ENCODE measurements at places on chromosomes 3 and 15.

GRCh38 chr15:68990992-68991500 lies 23.4 kb upstream of the NOX5 start:
- DNase-seq = no peak

- DNase-seq = no peak
Measured at GRCh38 chr15:58039079-58040035, 26.2 kb downstream of the ALDH1A2 start.

DNA sequence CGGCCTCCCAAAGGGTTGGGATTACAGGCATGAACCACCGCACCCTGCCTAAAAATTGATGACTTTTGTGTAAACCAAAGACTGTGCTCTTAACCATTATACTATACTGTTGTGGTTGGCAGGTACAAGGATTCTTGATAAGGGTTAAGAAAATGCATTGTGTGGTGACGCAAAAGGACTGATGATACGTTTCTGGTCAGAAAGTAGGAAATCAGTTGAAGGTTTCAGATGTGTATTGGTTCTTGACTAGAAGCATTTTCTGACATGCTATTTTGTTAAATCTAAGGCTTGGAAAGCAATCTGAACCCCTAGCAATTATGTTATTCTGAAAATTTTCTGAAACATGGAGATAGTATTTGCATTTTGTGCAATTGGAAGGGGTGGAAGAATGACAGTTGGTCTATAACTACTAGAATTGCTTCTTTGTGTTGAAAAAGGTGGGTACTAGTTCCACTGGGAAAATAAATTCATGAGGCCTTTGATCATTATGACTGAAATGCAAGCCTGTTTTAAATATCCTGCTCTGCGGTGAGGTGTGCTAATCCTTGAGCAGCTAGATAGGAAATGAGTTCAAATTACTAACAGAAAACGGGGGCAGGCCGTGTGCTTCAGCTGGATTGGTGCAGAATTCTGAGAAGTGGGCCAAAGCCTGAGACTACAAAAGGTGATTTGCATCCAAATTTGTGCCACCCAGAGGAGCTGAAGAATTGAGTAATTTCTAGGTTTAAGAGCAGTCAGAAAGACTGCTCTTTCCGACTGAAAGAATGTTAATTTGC lies 66.0 kb upstream of the LRRFIP2 start:
- DNase-seq = no peak

DNA sequence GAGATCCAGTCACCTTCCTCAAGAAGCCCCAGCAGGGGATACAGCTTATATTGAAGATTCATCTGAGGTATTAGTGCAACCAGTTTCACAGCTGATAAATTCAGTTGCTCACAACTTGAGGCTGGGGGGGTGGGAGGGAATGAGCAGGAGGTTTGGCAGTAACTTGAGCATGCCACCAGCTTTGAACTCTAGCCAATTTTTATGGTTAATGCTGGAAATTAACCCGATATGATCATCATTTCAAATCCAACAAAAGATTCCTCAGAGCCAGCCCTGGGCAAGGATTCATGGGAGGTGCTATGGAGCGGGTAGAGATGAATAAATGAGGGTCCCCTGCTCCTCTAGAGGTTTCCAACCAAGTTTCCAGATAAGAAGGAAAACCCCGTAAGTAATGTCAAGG lies 73.1 kb upstream of the HES1 start:
- no peak for DNase-seq

DNA sequence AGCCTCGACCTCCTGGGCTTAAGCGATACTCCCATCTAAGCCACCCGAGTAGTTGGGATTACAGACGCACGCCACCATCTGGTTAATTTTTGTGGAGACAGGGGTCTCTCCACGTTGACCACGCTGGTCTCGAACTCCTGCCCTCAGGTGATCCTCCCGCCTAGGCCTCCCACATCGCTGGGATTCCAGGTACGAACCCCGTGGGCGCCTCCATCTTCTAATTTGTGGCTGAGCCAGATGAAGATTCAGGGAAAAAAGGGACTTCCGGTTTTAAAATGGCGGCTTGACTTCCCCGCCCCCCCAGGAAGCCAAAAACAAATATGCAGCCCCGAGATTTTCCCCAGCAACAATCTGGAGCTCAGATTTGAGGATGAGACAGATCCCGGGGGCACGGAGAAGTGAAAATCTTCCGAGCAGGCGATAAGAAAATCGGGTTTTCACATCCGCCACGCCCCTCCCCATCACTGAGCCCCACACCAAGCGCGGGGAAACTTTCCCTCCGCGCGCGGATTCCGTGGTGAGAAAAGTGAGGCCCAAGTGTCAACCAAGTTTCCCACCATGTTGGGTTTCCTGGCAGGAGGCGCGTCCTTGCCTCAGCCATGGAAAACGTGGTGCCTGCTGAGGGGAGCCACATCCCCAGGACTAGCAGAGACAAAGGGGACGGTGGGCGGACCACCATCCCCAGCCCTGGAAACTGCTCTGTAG lies 15.4 kb downstream of the CHST14 start:
- DNase-seq = no peak

DNA sequence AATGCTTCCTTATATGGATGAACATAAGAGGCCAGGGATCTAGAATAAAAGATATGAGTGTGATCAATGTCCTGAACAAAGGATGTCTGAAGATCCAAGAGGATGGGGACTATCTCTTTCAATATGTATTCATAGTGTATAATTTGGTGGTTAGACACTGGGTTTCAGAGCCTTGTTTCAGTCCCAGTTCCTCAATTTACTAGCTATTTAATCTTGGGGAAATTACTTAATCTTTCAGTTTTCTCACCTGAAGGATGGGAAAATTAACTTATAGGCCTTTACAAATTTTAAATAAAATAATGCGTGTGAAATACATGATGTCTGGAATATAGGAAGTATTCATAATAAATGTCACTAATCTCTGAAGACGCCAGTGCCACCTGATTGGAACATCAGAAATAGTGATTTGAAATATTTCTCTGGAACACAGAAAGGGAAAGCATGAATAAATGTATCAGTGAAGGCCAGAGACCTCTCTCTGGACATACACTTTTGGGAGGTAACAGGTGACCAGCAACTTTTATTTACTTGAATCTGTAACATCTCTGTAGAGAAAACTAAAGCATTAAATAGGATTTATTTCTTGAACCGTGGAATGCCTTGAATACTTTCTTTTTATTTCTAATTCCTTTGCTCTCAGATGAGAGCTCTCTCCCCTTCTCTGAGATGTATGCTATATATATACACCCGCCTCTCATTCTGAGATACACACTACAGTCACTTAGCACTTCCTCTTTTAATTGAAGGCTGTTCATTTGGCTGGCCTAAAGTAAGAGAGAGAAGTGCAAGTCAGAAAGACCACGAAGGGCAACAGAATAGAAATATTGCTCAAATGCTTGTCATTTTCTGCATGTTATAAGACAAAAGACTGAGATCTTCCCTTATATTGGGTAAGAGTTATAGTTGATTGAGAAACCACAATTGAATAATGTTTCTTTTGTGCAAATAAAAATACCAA lies 407.1 kb downstream of the LSAMP start:
- DNase-seq = no peak

- no peak for DNase-seq
Measured at GRCh38 chr15:57335719-57336118, 40.6 kb upstream of the CGNL1 start.

GRCh38 chr3:19947549-19948225 lies 790 bp downstream of the RAB5A start:
- peak; percentile 66 for DNase-seq

DNA sequence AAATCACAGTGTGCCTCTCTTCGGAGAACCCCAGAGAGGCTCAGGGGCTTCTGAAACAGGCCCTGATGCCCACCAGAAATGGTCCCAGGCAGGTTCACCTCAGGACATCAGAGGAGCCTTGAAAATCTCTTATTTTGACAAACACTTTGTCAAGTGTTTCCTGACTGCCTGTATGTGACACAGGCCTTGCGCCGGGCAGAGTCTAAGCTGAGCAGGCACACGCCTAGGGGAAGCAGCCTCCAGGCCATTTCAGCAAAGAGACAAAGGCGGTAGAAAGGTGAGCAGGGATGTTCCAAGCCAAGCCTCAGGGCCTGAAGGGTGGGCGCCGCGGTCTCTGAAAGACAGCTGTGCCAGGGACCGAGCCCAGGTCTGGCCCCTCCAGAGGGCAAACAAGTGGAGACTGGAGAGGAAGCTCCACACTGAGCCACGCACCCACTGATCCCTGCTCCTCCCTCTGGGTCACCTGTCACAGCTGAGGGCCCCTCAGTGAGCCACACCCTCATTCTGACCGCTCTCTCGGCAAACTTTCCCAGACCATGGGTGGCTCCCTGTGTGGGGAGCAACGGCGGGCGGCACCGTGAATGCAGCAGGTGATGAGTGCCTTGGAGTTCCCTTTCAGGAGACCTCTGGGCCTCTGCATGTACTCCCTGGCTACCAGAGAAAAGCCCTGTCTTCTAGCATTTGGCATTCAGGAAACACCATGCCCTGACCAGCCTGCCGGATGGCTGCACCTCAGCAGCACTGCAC lies 136.1 kb downstream of the ADAMTS17 start:
- DNase-seq = no peak

GRCh38 chr3:73284472-73284871 lies 223.0 kb downstream of the EBLN2 start:
- no peak for DNase-seq

DNA sequence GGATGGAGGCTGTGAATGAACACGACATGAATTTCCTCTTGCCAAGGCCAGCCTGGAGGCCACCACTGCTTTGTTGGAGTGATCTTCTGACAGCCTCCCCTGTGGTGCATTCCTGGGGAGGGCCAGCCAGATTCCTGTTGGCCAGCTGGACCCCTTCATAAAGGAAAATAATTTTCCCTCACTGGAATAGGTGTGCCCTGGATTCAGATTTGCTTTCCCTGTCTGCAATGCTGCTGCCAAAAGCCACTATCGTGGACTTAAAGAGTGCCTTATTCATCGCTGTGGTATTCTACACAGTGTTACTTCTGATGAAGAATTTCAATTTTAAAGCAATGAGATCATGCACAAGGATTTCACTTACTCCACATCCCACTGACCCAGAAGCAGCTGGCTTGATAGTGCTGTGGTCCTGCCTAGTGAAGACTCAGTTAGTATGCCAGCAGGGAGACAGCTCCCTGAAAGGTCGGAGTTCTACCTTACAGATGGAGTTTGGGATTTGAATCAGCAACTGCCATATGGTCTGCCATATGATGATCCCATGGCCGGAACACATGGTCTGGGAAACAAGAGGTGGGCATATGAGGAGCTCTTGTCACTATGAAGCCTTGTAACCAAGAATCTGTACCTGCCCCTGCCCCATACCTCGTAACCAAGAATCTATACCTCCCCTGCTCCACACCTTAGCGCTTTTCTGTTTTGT lies 145.2 kb downstream of the KLF13 start:
- no peak for DNase-seq

- no peak for DNase-seq
Measured at GRCh38 chr3:126478581-126479310, 3.1 kb upstream of the ZXDC start.

- DNase-seq = no peak
Measured at GRCh38 chr15:59296181-59296617, 76.5 kb downstream of the MYO1E start.

- no peak for DNase-seq
Measured at GRCh38 chr15:68983961-68984481, 30.5 kb upstream of the NOX5 start.

GRCh38 chr3:30393079-30393478 lies 213.3 kb upstream of the TGFBR2 start:
- DNase-seq = no peak

GRCh38 chr3:14605067-14605466 lies 46.5 kb upstream of the CCDC174 start:
- no peak for DNase-seq

DNA sequence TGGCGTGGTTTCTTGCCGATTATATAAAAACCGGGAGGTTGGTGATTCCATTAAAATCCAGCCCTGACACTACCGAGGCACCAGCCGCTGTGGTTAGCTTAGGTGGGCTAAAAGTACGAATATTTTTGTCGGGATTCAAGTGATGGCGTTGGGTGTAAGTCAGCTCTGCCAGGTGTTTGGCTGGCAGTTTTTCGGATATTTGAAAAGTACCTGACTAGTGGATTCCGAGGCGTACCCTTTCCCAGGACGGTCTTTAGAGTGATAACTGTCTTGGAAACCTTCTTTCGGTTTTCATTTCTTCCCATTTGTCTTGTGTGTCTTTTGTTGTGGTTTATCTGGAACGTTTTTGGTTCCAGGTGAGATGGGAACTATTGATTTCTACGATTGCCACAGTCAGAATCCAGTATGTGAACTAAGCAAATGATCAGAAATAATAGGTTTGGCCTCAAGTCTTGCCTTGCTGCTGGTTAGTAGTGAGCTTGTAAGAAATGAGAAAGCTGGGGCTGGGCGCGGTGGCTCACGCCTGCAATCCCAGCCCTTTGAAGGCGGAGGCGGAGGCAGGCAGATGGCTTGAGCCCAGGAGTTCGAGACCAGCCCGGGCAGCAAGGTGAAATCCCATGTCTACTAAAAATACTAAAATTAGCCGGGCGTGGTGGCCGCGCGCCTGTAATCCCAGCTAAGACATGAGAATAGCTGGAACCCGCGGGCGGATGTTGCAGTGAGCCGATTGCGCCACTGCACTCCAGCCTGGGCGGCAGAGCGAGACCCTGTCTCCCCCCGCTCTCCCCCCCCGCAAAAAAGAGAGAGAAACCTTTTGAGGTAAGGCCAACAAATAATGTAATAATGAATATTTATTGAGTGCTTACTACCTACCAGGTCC lies 1.4 kb downstream of the FYTTD1 start:
- DNase-seq = peak; percentile 41

GRCh38 chr3:32379831-32380500 lies 11.7 kb upstream of the CMTM7 start:
- no peak for DNase-seq

- no peak for DNase-seq
Measured at GRCh38 chr3:147428326-147428725, 19.2 kb downstream of the ZIC1 start.

- DNase-seq = peak; percentile 48
Measured at GRCh38 chr3:52291508-52292181, 4.0 kb downstream of the GLYCTK start.

DNA sequence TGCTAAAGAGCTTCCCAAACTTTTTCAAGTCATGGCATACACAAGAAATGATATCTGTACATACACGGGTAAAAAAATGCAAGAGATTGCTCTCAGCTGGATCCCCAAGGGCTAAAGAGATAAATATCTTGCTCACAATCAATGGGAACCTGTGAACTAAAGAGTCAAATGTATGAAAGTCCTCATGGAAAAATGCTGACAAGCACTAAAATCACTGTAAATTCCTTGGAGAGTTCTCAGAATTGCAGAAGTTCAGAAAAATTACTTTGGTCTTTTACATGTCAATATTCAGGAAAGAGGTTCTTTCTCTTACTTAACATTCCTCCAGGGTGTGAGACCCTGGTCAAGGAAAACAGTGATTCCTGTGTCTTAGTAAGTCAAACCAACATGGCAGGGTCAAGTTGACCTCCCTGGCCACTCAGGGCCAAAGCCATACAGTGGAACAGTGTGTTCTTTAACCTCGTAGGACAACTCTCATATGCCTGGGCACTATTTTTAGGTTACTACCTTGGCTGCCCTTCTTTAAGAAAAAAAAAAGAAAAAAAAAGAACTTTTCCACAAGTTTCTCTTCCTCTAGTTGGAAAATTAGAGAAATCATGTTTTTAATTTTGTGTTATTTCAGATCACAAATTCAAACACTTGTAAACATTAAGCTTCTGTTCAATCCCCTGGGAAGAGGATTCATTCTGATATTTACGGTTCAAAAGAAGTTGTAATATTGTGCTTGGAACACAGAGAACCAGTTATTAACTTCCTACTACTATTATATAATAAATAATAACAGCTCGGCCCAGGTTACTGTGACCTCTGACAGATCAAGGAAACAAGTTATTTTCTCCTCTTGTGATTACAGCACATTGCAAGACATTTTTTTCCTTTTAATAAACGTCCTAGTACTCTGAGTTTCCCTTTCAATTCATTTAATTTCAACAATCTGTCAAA lies 12.5 kb downstream of the SSR3 start:
- DNase-seq = no peak

Measured in CD4-positive, alpha-beta T cell treated with Interleukin-17A for 1 hour (primary cell).